ENCODE measurements at places on chromosomes 2 and 18. TPM values are rescaled to one million over a fixed set of nuclear protein-coding genes. Genes with fewer than 3 reads are reported as not detected.

Gene TYMS
- 126 TPM for polyA plus RNA-seq

Gene PRKAG3
- polyA plus RNA-seq: not detected

Gene LAMA1
- 80.1 TPM for polyA plus RNA-seq

DNA sequence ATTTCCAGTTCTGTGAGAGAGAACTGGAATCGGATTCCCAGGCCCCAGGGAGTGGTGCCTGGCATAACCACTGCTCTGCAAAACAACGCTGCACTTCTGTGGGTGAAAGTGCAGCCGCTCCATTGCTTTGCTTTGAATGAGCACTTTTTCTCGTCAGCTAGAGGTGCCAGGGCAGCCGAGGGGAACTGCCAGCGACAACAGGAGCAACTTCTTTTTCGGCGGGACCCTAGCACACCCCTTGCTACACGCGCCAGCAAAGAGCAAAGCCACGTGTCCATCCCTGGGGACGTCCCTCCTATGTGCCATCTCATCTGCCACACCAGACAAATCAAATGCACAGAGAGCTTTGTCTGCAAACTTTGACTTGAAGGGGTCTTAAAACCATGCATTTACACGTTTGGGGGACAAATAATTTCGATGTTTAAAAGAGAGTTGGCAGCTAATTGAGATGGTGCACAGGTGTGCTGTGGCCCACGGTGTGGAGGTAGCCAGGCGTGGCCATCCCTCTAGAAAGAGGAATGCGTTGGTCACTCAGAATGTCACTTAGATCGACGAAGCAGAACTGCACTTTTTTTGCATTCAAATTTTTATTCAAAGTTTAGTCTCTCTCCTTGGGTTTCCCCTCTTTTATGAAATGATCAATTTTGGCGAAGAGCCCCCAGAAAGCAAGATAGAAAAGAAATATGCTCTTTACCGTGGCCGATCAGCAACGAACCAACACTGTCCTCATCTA is 151.8 kb downstream of the MBP start:
- no peak for DNase-seq

DNA sequence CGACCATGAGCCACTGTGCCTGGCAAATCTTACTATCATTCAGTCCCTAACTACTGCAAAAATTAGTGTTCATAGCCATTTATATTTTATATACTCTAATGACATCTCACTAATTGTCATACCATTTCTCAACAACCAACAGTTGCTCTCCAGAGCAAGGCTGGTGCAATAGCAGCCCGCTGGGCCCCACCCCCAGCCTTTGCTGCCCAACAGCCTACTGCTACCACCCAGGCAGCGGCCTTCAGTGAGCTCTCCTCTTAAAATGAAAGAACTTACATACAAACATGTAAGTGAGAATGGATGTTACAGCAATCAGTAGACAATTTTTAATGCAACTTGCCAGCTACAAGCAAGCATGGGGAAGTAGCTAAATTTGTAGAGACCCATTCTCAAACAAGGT is 90.5 kb downstream of the HNRNPLL start:
- DNase-seq: no peak

- no peak for DNase-seq
Measured at GRCh38 chr2:195202163-195202845, 454.7 kb upstream of the SLC39A10 start.

- no peak for DNase-seq
Measured at GRCh38 chr2:175003875-175004729, 1.1 kb downstream of the CHN1 start.

GRCh38 chr18:44627280-44627679 is 53.4 kb upstream of the SETBP1 start:
- DNase-seq: no peak

DNA sequence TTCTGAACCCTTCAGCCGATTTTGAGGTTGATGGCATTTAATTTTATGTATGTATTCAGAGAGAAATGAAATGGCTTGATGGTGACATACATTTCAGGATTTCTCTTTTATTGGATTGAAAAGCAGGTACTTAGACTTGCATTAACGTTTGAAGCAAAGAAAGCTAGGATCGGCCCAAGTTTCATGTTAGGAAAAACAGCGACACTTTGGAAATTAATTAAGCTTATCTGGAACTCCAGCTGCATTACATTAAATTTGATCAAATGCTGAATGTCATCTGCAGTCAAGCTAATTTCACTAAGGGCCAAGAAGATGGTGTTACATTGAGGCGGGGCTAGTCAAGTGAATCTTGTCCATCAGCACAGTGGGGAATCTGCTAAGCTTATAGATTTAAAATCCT is 441.8 kb downstream of the IRS1 start:
- no peak for DNase-seq

DNA sequence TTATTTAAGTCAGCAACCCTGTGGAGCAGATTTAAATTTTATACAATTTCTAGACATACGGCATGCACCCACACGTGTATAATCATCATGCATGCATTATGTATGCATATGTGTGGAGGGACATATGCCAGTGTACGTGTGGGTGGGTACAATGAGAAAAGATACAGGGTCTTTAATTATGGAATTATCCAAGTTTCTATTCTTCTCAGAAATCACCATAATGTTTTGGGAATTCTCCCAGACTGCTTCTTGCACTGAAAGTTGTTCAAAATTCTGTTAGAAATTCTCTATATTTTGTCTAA is 63.9 kb upstream of the TMEM18 start:
- DNase-seq: no peak
